ENCODE measurements at places on chromosomes 4 and X.

DNA sequence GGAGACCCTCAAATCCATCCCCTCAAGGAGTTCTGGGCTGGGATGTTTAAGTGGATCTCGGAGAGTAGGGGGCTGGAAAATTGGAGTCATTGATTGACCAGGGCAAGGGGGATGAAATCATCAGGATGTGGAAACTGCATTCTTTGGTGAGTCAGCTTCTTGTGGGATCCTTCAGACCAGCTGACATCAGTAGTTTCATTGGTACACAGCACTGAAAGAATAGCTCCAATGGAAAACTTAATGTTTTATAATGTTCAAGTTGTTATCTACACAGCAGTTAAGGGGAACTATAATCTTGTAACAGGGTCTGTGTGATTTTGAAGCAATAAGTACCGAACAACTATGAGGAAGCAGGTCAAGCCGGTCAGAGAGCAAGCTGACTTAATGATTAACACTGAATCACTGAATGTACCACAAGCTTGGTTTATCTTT, 506.1 kb downstream of the RPA4 start:
- DNase-seq = no peak

DNA sequence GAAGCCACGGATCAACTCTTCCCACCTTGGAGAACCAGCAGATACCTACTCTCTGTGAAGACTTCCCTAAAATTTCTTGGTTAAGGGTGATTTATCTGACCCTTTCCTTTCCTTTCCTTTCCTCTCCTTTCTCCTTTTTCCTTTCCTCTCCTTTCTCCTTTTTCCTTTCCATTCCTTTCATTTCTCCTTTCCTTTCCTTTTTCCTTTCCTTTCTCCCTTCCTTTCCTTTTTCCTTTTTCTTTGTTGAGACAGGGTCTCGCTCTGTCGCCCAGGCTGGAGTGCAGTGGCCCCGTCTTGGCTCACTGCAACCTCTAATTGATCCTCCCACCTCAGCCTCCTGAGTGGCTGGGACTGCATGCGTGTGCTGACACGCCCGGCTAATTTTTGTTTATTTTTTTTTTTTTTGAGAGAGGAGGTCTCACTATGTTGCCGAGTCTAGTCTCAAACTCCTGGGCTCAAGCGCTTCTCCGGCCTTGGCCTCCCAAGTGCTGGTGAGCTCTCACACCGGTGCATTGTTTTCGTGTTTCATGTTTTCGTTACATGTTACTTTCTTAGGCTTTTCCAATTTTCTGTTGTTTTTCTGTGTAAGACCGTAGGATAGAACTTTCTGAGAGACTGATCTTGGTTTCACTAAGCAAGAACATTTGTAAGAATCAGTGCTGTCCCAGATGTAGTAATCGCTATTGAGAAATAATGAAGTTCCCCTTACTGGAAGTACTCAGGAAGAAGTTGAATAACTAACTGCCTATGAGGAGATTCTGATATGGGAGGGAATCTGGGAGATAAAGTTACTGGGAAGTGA, 2.0 kb downstream of the TMEM165 start:
- DNase-seq = no peak

- no peak for DNase-seq
Observed at GRCh38 chr4:81700189-81700588, 228.5 kb upstream of the RASGEF1B start.

DNA sequence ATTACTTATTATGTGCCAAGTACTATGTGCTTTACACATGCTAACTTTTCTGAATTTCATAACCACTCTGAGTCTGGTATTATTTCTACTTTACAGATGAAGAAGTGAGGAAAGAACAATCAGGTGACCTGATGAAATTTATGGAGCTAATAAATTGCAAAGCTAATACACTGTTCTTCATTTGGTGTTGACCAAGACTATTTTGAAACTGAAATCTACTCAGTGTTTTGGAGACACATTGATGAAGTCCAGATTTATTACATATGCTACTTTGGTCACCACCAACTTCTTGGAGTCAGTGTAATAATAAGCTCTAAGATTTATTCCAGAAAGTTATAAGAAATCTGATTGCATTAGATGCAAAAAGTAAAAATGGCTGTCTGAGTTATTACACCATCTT, 637.9 kb downstream of the FAT4 start:
- no peak for DNase-seq

- no peak for DNase-seq
Observed at GRCh38 chrX:154714925-154715324, 36.0 kb downstream of the GAB3 start.

GRCh38 chr4:111120191-111120590, 497.3 kb upstream of the PITX2 start:
- no peak for DNase-seq

GRCh38 chr4:36358173-36358572, 76.8 kb downstream of the DTHD1 start:
- DNase-seq = no peak

- no peak for DNase-seq
Observed at GRCh38 chr4:45568694-45569093, 555.2 kb downstream of the GABRG1 start.

- DNase-seq = no peak
Observed at GRCh38 chr4:1357356-1358248, 10.6 kb downstream of the UVSSA start.

DNA sequence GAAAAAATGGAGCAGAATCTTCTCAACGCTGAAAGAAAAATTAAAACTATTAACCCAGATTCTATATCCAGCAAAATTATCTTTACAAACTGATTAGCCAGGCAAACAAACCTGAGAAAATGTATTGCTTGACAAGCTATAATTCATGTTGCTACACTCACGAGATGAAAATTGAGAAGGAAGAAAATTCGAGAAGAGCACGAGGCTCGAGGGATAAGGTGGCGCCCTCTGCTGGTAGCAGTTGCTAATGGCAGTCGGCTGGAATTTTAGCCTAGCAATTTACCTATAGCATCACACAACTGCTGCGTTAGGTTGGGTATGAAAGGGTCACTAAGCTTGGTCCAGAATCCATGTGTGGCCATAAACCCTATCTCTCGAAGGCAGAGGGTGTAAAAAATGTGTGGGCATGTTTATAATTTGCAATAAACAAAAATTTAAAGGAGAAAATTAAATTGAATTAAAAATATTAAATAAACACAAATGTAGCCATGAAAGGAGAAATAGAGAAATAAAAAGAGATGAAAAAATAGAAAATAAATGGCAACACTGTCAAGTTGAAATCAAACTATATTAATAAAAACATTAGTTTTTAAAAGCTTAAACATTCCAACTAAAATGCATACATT, 126.6 kb downstream of the PPP4R3C start:
- DNase-seq = no peak

GRCh38 chr4:42483426-42484379, 86.4 kb downstream of the SHISA3 start:
- no peak for DNase-seq

GRCh38 chr4:106287353-106287969, 28.5 kb downstream of the TBCK start:
- DNase-seq = no peak

- no peak for DNase-seq
Observed at GRCh38 chr4:127856813-127857447, 23.8 kb upstream of the PLK4 start.

- no peak for DNase-seq
Observed at GRCh38 chr4:184409911-184410692, 64.2 kb downstream of the IRF2 start.

DNA sequence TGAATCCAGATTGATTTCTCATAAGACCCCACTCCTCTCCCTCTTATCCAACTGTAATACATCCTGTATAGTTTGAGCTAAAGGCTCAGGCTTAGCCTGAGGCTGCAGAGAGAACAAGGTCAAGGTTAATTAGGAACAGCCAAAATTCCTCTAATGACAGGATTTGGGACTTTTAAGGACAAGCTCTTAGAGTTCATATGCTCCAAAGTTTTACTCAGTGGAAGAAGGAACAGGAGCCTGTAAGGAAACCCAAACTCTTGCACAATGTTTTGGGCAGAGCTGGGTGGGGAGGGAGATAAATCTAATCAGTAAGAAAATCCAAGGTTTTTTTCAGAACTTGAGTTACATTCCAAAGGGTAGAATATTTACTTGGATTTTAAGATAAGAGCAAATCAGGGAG, 238.8 kb downstream of the QDPR start:
- DNase-seq = no peak

DNA sequence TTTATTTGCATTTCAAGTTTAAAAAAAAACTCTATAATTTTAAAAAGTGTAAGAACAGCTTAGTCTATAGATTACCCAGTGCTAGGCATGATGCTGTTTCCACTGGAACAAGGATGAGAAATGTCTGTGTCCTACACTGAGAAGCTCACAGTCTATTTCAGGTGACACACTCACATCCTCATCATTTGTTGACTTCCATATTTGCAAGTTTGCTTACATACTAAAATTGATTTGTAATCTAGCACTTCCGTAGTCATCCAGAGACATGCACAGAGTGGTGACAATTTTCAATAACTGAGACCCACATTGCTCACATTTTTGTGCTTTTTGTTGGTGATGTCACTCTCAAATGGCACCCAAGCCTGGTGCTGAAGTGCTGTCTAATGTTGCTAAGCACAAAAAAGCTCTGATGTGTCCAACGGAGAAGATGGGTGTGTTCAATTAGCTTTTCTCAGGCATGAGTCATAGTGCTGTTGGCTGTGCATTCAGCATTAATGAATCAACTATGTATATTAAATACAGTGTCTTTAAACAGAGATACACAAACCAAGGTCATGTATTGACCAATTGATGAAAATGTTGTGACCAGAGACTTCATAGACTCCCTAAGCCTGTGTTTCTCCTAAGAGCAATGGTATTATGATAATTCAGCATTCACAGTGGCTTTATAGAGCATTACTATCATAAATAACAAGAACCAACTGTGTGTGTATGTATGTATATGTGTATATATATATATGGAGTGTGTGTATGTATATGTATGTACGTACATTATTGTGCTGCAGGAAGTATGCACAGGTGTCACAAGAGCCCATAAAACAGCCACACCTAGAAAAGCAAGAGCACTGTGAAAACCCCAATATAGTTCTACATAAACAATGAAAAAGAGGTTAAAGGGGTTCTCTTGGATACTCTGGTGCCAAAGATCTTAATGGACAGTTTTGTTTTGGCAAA, 31.2 kb upstream of the VCX3B start:
- no peak for DNase-seq

GRCh38 chr4:112916868-112917267, 132.6 kb upstream of the ANK2 start:
- no peak for DNase-seq

DNA sequence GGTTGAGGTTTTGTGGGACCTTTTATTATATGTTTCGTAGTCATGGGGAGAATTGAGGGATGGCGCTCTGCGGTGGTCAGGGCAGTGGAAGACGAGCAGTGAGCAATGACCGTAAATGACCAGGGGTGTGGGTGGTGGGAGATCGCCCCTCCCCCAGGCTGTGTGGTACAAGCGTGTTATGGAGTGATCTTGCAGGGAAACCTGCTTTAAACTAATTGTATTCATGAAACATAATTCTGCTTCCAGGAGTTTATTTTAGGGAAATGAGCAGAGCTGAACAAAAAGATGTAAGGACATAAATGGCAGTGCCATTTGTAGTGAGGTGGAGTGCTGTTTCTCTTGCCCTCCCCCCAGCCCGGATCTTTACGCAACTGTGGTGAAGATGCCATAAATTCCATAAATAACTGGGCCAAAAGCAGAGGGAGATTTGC, 20.2 kb downstream of the GYG2 start:
- DNase-seq = no peak

DNA sequence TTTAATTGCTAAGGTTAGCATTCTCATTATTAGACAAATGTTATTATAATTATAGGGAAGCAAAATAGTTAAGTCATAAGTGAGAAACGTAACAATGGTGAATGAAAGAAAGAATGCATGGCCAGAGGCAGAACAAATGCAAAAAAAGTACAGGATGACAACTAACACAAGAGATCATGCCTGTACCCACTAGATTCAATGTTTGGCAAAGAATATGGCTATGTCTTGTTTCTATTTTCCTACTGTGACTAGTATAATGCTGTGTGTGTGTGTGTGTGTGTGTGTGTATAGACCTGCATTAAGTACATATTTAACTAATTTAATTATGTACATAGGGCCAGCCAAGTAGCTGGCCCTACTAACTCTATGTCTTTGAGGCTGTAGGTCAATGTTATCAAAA, 12.9 kb upstream of the BMP2K start:
- DNase-seq = no peak

DNA sequence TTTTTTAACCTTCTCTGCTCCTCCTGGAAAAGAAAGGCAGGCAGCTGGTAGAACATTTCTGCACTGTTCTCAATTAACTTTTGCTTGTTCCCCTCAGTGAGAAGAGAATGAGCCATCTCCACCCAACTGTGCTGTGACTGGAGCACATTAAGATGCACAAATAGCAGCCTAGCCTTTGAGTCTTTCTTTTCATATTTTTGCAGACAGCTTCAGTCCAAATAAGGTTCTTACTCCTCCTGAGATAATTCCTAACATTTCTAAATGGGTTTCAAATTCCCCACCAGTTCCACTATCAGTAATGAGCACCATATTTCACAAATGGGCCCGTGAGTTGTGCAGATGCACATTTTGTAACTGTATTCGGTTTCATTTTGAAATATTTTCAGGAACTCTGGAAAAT, 118.6 kb downstream of the SPCS3 start:
- DNase-seq = no peak

GRCh38 chr4:139191373-139191772, 14.4 kb upstream of the ELF2 start:
- DNase-seq = no peak

DNA sequence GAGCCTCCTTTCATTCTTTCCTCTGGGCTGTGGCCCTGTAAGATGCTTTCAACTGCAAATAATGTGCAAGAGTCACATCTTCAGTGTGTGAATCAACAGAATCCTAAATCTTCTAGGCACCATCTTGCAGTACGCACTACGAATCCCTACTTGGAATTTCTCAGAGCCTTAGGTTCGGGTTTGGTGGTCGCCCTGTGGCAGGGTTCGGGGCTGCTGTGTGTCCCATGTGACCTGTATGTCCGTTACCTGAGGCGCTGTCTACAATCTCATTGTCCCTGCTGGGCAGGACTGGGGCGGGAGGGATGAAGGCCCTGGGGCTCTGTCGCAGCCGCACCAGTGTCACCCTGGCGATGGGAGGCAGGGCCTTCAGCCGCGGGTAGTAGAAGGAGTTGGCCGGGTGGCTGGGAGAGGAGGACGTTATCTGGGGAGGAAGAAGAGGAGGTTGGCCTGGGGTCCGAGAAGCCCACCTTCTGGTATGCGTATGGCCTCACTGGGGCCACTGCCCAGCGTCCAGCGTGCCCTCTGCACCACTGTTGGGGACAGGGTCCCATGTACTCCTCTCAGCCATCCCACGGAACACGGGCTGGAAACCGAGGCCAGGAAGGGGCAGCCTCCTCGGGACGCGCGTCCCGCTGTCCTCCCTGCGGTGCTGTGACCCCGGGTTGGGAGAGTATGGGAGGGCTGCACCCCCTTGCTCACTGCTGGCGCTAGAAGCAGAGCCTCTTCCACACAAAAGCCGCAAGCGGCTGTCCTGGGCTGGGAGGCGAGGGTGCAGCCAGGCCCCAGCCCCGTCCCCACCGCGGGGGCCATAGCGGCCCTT, 2.0 kb downstream of the SPON2 start:
- peak; percentile 63 for DNase-seq
